ENCODE measurements at places on chromosomes 7 and 10.

- DNase-seq, result no peak
These were observed 482.5 kb upstream of the AUTS2 start for GRCh38 chr7:69115788-69116187.

DNA sequence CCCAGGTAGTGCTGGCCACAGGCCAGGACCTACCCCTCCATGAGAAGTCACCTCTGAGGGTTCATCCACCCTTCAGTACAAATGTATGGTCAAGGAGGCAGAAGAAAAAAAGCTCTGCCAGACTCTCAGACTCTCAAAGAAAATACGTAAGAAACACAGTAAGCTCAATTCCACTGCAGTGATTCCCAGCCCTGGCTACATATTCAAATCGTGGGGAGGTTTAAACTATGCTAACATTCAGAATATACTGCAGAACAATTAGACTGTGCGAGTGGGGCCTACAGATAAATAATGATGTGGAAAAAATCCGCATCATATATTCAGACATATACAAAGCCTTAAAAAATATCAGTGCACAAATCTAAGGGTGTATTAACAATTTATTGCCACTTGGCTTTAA lies 162.6 kb downstream of the ATE1 start:
- DNase-seq, result no peak

DNA sequence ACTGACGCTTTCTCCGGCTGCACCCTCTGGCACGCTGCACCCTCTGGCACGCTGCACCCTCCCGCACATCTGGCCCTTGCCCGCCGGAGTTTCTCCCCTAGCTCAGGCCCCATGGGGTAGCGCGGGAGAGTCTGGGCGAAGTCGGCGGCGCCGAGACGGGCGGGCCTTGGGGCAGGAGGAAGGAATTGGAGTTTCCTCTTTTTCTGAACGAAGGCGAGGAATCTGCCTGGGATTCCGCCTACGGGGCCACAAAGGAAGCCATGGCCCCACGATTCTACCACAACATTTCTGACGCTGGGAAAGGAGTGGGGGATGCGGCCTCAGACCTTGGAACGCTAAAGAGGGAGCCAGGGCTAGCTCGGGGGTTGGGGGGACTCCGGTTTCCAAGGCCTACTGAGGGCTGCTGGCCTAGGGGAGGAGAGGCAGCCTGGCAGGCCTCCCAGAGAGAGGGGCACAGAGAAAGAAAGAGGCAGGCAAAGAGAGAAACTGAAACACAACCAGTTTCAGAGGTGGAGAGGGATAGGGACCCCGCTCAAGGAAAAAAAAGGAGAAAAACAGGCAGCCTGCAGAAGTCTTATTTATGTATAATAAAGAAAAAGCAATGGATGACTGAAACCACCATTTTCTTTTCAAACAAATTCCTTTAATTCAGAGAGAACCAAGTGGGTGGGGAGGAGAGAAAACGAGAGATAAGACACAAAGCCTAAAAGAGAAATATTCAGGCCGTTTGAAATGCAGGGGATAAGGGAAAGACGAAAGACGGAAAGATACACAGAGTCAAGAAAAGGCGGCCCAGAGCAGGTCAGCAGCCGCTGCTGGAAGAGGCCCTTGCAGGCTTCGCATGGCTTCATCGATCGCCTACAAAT lies 4.3 kb downstream of the TLX1 start:
- DNase-seq, result no peak

DNA sequence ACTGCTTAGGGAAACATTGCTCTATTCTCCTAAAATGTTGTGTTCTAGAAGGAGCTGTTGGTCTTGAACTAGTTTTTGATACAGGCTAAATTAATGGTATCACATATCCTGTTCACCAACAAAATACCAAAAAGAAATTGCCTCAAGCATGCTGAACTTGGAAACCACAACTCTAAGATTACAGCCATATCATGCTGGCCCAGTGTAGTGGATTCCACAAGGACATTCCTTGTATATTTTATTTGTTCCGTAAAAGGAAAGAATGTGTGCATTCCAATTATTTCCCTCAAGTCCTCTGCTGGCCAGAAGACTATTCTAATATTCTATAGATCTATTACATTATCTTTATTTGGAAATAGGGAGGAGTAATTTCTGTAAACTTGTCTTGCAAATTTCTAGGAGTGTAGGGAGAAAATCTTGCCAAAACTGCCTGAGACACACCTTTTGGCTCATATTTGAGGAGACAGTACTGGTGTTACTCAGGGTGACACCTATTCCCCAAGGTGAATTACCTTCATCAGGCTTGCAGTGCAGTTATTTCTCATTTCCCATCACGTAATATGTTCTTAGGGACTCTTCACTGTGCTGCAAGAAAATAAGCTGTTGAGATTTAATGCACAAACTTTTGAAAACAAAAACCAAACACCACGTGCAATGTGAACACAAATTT lies 1.9 kb upstream of the NEBL start:
- no peak for DNase-seq

DNA sequence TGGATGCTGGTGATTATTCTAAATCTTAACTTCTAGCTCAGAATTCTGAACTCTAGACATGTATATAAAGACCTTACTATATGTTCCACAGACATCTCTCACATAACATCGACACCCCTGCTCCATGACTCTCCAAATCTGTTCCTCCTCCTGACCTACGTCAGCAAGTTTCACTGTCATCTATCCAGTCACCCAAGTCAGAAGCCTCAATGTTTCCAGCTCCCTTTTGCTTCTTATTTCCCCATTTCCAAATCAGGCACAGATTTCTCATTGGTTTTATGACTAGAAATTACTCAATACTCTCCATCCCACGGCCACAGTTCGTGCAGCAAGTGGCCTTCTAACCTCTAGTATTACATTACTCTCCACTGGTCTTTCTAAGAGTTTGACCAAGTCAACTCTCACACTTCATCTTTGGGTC lies 28.5 kb downstream of the EPC1 start:
- no peak for DNase-seq

- no peak for DNase-seq
These were observed 22.9 kb upstream of the DUSP5 start for GRCh38 chr10:110474826-110475225.

DNA sequence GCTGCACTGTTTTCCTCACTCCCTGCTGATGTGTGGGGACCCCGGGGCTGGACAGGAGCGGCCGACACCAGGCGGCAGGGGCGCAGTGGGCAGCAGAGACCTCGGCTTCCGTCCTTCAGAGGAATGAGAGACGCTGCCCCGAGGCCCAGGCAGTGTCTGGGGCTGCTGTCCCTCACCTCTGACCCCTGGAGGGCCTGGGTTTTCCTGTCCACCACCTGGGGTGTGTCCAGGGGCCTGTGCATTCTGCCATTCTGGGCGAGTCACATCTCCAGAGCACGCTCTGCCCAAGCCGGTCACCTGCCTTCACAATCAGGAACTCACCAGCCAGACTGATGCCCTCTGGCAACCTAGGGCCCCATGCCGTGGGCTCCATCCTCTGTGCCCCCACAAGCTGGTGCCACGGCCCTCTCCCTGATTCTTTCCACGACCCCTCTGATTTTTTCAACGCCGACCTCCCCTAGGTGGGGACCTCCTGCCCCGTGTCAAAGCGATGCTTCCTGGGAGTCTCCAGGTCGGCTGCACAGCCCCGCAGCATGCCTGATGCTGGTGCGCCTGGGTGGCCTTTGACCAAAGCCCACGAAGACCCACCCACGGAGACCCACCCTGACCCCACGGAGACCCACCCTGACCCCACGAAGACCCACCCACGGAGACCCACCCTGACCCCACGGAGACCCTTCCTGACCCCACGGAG lies 53.7 kb upstream of the CFAP46 start:
- no peak for DNase-seq

DNA sequence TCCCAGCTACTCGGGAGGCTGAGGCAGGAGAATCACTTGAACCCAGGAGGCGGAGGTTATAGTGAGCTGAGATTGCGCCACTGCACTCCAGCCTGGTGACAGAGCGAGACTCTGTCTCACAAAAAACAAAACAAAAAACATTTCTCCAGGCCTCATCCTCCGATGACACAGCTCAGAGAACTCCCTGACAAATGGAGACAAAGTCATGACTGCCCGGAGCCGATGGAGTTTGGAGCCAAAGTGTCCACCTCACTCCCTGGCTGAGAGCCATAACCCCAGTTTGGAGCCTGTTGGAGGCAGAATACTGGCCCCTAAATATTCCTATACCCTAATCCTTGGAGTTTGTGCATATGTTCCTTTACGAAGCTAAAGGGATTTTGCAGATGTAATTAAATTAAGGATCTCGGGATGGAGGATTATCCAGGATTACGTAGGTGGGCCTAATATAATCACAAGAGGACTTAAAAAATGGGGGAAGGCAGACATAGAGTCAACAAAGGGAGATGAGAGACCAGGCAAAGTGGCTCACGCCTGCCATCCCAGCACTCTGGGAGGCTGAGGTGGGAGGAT lies 22.7 kb downstream of the SSC4D start:
- no peak for DNase-seq

- DNase-seq, result peak; percentile 64
These were observed 973 bp downstream of the CAMK1D start for GRCh38 chr10:12350167-12350872.

DNA sequence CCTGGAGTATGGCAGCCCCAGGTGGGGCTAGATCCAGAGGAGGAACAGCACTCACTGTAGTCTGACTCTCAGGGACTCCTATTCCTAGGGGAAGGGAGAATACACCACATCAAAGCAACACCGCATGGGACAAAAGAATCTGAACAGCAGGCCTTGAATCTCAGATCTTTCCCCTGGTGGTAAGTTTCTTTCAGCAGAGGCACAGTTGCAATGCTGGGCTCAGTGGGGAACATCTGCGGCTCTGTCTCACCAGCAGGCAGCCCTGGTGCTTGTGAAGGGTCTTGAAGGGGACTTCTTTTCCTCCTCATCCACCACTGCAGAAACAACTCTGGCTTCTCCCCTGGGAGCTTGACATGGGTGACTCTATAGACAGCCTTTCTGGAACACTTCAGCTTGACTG lies 111.2 kb upstream of the ARHGAP21 start:
- no peak for DNase-seq
